ENCODE measurements at places on chromosomes 12 and 14.

DNA sequence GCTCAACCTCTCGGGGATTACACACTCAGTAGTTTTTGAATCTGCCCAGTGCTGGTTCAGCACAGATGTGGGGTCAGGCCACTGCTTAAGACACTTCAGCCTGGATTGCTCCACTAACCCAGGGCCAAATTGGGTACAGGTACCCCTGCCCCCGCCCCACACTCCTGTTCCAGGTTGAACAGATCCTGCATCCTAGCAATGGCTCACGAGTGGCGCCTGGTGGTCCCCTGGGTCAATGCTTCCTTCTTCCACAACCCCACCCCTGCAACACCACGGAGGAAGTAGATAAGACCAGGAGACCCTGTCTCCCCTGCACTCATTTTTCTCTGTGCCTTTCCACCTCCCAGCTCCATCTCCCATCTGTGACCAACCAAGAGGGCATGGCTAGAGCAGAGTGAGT is 108.4 kb downstream of the ESRRB start:
- DNase-seq: no peak

GRCh38 chr12:119624966-119625365 is 31.4 kb downstream of the TMEM233 start:
- no peak for DNase-seq

DNA sequence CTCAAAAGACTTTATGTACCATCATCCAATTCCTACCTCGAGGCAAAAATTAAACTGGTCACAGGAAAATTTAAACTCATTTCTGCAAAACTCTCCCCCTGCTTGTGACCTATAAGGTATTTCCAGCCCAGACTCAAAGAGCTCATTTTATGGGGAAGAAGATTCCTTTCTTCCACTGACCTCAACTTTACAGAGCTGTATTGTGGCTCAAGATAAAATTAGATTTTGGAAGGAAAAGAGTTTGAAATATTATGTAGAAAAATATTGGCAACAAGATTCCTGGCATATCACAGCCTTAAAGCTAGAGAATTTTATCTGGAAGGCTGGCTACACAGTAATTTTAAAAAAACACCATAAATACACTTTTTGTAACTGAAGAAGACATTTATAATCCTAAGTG is 91.7 kb downstream of the STXBP6 start:
- no peak for DNase-seq

GRCh38 chr14:51507511-51507905 is 144.2 kb upstream of the FRMD6 start:
- no peak for DNase-seq

- DNase-seq: no peak
Measured at GRCh38 chr12:11763760-11764520, 114.5 kb downstream of the ETV6 start.

- DNase-seq: no peak
Measured at GRCh38 chr12:83997423-83997822, 915.2 kb downstream of the SLC6A15 start.

DNA sequence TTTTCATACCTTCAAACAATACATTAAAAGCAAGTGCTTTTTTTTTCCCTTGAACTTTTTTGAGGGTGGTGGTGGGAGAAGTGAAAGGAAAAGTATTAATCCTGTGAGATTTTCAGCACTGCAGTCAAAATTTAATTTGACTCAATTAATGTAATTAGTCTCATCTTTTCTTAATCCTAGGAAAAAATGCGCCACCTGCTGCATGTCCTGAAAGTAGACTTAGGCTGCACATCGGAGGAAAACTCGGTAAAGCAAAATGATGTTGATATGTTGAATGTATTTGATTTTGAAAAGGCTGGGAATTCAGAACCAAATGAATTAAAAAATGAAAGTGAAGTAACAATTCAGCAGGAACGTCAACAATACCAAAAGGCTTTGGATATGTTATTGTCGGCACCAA is 52.2 kb downstream of the SPATA7 start:
- no peak for DNase-seq

GRCh38 chr14:76351941-76352340 is 24.0 kb upstream of the ESRRB start:
- no peak for DNase-seq

- DNase-seq: no peak
Measured at GRCh38 chr14:75562089-75562488, 16.3 kb upstream of the FLVCR2 start.

Measured in Panc1 (cell line).